ENCODE measurements at places on chromosomes 16 and 17. TPM values are rescaled to one million over a fixed set of nuclear protein-coding genes. Genes with fewer than 3 reads are reported as not detected.

The ADPRM gene
- polyA plus RNA-seq = 27.4 TPM

The MYH11 gene
- polyA plus RNA-seq = not detected

The ZNF469 gene
- polyA plus RNA-seq = not detected

The HSPB9 gene
- not detected for polyA plus RNA-seq

The IRX3 gene
- 1.6 TPM for polyA plus RNA-seq

Data from Purkinje cell (primary cell).